ENCODE measurements at places on chromosomes 16 and 17.

DNA sequence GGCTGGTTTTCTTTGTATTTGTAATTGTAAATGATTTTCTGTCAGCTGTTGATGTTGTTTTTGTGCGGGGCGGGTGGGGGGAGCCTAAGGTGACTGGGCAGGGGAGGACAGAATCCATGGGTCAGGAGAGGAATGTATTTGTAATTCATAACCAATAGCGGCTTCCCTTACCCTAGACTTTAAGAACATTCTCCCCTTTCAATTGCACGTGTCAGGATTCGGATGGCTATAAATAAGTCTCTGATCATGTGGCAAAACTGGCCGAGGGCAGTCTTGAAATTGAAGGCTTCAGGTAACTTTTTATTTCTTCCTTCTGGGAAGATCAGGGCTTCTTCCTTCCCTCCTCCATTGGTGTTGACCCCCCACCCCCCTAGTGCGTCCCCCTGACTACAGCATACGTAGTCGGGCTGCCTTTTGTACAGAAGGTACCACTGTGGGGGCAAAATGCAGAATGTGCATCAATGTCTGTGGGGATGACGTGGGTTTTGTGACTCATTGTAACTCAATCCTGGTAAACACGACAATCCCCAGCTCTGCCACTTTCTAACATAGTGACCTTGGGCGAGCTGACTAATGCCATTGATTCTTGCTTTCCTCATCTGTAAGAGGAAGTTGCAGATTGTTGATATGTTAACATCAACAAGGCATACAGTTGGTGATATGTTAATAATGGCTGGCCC is 16.2 kb downstream of the MARCHF10 start:
- no peak for DNase-seq

DNA sequence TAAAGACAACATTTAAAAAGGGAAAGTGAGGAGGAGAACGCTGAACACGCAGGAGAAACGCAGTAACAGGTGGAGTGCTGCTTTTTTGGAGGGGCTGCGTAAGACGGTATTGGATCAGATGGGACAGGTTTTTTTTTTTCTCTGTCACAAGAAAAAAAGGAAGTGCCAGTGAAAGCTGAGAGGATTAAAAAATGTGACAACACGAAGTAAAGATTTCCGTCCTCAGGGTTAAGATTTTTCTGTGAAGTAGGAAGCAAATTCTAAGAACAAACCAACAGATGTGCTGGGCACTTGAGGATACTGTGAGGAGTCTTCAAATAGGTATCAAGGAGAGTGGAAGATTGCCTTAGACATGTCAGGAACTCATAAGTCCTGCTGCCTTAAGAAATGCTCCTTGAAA is 5.8 kb upstream of the ABCA9 start:
- no peak for DNase-seq

DNA sequence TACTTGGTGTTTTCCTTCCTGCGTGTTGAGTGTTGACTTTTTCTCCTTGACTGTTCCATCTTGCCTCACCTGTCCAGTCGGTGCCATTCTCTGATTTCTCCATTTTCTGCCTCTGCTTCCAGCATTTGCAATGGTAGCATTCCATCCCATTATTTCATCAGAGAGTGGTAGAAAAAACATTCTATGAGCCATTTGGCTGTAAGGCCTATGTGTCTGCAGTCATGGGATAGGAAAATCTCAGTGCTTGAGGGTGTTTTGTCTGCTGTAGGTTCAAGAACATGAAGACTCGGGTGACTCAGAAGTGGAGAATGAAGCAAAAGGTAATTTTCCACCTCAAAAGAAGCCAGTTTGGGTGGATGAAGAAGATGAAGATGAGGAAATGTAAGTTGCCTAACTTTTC is 2.7 kb downstream of the UTP18 start:
- no peak for DNase-seq

GRCh38 chr17:21513012-21513570 is 136.9 kb downstream of the KCNJ12 start:
- DNase-seq: peak; percentile 59

DNA sequence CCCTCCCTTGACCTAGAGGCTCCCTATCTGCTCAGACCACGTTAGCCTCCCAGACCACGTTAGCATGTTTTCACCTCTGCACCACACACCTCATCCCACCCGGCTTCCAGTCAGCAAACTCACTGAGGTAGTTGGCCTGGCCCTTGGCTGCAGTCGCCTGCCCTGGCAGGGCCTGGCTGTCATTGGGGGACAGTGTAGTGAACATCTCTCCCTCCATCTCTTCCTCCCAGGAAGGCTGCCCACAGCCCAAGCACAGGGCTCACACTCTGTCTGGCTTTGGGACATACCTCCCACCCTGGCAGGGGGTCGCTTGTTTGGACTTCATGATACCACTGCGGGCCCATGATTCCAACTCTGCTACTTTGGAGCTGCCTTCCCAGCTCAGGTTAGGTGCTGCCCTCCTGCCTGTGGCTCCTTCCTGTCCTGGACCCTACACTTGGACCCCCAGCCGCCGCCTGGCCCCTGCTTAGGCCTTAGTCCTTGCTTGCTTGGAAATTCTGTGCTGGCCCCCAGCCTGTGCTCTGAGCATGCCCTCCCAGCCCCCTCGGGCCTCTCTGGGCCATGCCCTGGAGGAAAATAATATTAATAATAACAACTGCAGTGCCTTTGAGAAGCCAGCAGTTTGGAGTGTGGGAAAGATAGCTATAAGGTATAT is 167.7 kb downstream of the COPRS start:
- DNase-seq: no peak

GRCh38 chr17:7885367-7886226 is 3.0 kb upstream of the CHD3 start:
- DNase-seq: peak; percentile 20

All from globus pallidus (tissue), 1 donor.